ENCODE measurements at places on chromosomes 12 and 14. TPM values are rescaled to one million over a fixed set of nuclear protein-coding genes. Genes with fewer than 3 reads are reported as not detected.

Gene IRAK4
- total RNA-seq = 10.0 TPM

Gene LMNTD1
- total RNA-seq = not detected

Gene TC2N
- total RNA-seq = 1.5 TPM

Gene ACTR6
- total RNA-seq = 10.3 TPM

Gene KLRD1
- not detected for total RNA-seq

Gene PIANP
- total RNA-seq = not detected

Gene TMTC2
- 2.1 TPM for total RNA-seq

Gene STXBP6
- 11.2 TPM for total RNA-seq

Gene LRRK2
- 1.9 TPM for total RNA-seq

Gene GNG2
- 9.1 TPM for total RNA-seq

Gene MDGA2
- not detected for total RNA-seq

Gene ANG
- total RNA-seq = 12.8 TPM

Gene CMTM5
- not detected for total RNA-seq

Gene FGF23
- total RNA-seq = not detected

Gene C3AR1
- not detected for total RNA-seq

Gene FKBP11
- 38.6 TPM for total RNA-seq

Gene NOXRED1
- total RNA-seq = not detected

Gene ATXN3
- total RNA-seq = 12.8 TPM

Gene RBMS2
- total RNA-seq = 12.6 TPM

Gene SLC6A15
- total RNA-seq = 2.1 TPM

Gene GSG1
- 55.0 TPM for total RNA-seq

Gene ARHGDIB
- total RNA-seq = 17.2 TPM

Gene CKAP4
- 227 TPM for total RNA-seq

Gene LMO3
- 10.2 TPM for total RNA-seq

Gene PAWR
- 16.7 TPM for total RNA-seq

Gene RERGL
- not detected for total RNA-seq

Gene PRDM4
- total RNA-seq = 15.3 TPM

Gene PCED1B
- total RNA-seq = 0.12 TPM

Gene LHX5
- not detected for total RNA-seq

Gene LRP10
- 105 TPM for total RNA-seq

Gene AMDHD1
- total RNA-seq = not detected

Gene LBHD2
- 0.26 TPM for total RNA-seq

Gene TGFB3
- 11.0 TPM for total RNA-seq

Gene GLI1
- total RNA-seq = 1.3 TPM

Gene HPD
- 4.9 TPM for total RNA-seq

Gene SYNDIG1L
- total RNA-seq = not detected

Gene CLEC9A
- total RNA-seq = not detected

Gene ADCY4
- 2.1 TPM for total RNA-seq

Gene CLMN
- total RNA-seq = 0.35 TPM

Gene BDKRB2
- total RNA-seq = 3.1 TPM

Gene KRT82
- total RNA-seq = not detected

Gene ARHGAP5
- total RNA-seq = 59.8 TPM

Gene OASL
- total RNA-seq = 0.34 TPM

Measured in pericardium fibroblast (primary cell).